ENCODE measurements at places on chromosomes 5 and 9. TPM values are rescaled to one million over a fixed set of nuclear protein-coding genes. Genes with fewer than 3 reads are reported as not detected.

- no peak for DNase-seq
- no peaks in the 10 kb centered on the region for H3K4me1 ChIP-seq
- H3K27ac ChIP-seq: no peak overlapping the region
Observed at GRCh38 chr5:120405286-120405864, 58.7 kb upstream of the PRR16 start.

DNA sequence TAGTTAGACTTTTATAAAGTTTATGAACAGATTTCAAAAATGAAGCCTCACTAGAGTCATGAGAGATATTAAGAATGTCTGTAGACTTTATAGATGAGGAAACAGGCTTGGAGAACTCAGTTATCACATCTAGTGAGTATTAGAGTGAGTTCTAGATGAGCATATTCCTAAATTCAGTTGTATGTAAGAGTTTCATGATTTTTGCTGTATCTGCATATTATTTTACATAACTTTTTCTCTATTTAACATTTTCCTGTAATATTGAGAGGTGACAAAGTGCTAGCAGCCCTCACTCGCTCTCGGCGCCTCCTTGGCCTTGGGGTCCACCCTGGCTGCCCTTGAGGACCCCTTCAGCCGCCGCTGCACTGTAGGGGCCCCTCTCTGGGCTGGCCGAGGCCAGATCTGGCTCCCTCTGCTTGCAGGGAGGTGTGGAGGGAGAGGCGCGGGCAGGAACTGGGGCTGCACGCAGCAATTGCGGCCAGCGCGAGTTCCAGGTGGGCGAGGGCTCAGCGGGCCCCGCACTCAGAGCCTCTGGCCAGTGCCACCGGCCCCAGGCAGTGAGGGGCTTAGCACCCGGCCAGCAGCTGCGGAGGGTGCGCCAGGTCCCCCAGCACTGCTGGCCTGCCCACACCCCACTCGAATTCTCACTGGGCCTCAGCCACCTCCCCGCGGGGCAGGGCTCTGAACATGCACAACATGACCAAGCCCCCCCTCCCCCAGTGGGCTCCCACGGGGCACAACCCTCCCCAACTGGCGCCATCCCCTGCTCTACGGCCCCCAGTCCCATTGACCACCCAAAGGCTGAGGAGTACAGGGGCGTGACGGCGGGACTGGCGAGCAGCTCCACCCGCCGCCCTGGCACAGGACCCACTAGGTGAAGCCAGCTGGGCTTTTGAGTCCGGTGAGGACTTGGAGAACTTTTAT is 182.1 kb downstream of the TLE1 start:
- H3K4me3 ChIP-seq: no peak overlapping the region
- H3K4me1 ChIP-seq: no peaks in the 10 kb centered on the region
- no peak overlapping the region for H3K27ac ChIP-seq
- no peak for DNase-seq

GRCh38 chr5:36150676-36151433 is 832 bp downstream of the LMBRD2 start:
- peak overlapping the region; percentile 62 for H3K27ac ChIP-seq
- H3K4me3 ChIP-seq: peak overlapping the region; percentile 81

GRCh38 chr5:135441350-135441831 is 5.8 kb downstream of the DCANP1 start:
- H3K36me3 ChIP-seq: no peaks in the 10 kb centered on the region
- H3K4me3 ChIP-seq: no peak overlapping the region
- H3K27me3 ChIP-seq: no peaks in the 10 kb centered on the region
- H3K27ac ChIP-seq: no peak overlapping the region
- peak; percentile 29 for DNase-seq

DNA sequence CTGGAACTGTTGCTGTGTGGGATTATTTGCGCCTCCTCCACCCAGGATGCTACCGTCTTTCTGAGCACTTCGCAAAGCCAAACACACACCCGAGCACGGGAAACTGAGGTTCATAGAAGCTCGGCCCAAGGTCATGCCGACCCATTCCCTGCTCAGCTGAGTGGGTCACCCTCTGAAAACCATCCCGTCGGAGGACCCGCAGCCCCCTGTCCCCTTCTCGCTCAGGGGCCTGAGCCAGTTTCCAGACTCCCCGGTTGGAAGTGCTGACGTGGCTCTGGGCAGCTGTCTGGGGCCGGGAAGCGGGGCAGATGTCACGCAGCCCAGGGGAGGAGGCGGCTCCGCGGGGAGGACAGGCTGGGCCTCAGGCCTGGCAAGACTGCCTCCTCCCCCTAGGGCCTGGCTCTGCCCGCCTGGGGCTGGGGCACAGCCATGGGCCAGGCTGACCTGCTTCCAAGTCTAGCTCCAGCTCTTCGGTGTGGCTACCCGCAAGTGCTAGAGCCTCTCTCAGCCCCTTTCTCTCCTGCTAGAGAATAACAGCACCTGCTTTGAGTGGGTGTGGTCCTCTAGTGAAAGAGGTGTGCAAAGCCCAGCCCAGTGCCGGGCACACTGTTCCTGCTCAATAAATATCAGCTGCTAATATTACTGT is 9.9 kb upstream of the CXXC5 start:
- H3K4me3 ChIP-seq: peak overlapping the region; percentile 26
- H3K36me3 ChIP-seq: no peaks in the 10 kb centered on the region
- H3K27ac ChIP-seq: peak overlapping the region; percentile 99
- peaks cover 75% of the 10 kb centered on the region for H3K4me1 ChIP-seq
- H3K27me3 ChIP-seq: no peaks in the 10 kb centered on the region

DNA sequence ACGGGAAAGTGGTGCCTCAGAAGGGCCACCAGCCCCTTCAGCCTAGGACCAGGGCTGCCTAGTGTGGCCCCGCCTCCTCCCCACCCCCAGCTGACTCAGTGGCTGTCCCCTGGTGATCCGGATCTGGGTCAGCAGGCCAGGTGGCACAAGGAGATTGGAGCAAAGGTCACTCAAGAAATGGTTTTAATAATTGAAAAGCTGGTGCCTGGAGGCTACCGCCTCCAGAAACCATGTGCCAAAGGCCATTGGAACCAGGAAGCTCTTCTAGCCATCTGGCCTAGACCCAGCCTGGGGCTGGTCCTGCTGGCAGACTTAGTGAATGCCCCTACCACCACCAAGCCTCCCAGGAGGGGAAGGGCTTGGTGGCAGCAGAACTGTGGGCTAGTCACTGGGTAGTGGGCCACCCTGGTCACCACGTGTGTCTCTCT is 1.5 kb downstream of the ST6GALNAC4 start:
- H3K4me3 ChIP-seq: no peak overlapping the region
- peak overlapping the region; percentile 26 for H3K27ac ChIP-seq
- no peaks in the 10 kb centered on the region for H3K27me3 ChIP-seq
- no peaks in the 10 kb centered on the region for H3K36me3 ChIP-seq

- H3K27me3 ChIP-seq: no peaks in the 10 kb centered on the region
- H3K36me3 ChIP-seq: no peaks in the 10 kb centered on the region
- H3K4me3 ChIP-seq: no peak overlapping the region
Observed at GRCh38 chr9:16627967-16628366, 242.5 kb downstream of the BNC2 start.

- H3K36me3 ChIP-seq: no peaks in the 10 kb centered on the region
- H3K27ac ChIP-seq: no peak overlapping the region
Observed at GRCh38 chr9:69571032-69571431, 101.1 kb downstream of the APBA1 start.

- no peaks in the 10 kb centered on the region for H3K4me1 ChIP-seq
- H3K36me3 ChIP-seq: no peaks in the 10 kb centered on the region
- no peak overlapping the region for H3K4me3 ChIP-seq
Observed at GRCh38 chr9:12702160-12702758, 9.1 kb downstream of the TYRP1 start.

GRCh38 chr5:14593326-14594021 is 11.9 kb downstream of the OTULINL start:
- DNase-seq: no peak
- peaks cover 2% of the 10 kb centered on the region for H3K27me3 ChIP-seq
- H3K4me1 ChIP-seq: no peaks in the 10 kb centered on the region
- H3K36me3 ChIP-seq: no peaks in the 10 kb centered on the region
- H3K27ac ChIP-seq: no peak overlapping the region

DNA sequence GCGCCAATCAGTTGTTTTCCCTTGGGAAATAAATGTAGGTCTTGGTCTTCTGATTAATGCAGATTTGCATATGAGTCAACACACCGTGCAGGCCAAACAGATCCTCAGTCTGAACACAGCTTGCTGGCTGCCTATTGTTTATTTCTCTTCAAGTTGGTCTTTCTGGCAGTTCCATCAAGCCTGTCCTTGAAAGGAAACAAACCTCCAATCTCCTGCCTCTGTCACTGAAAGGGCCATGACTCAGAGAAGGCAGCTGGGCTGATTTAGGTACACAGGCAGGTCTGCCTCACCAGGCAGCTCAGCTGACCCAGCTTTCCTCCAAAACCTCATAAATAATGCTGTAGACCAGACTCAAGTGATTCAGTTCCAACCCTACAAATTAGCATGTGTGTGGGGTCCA is 175.9 kb downstream of the MAN2A1 start:
- no peak for DNase-seq
- H3K27ac ChIP-seq: no peak overlapping the region
- H3K27me3 ChIP-seq: no peaks in the 10 kb centered on the region
- no peak overlapping the region for H3K4me3 ChIP-seq
- peaks cover 3% of the 10 kb centered on the region for H3K36me3 ChIP-seq
- no peaks in the 10 kb centered on the region for H3K4me1 ChIP-seq

DNA sequence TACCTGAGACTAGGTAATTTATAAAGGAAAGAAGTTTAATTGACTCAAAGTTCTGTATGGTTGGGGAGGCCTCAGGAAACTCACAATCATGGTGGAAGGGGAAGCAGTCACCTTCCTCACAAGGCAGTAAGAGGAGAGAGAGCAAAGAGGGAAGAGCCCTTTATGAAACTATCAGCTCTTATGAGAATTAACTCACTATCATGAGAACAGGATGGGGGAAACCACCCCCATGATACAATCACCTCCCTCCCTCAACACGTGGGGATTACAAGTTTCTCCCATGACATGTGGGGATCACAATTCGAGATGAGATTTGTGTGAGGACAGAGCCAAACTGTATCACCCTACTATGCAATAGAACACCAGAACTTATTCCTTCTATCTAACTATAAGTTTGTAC is 27.9 kb downstream of the CD274 start:
- H3K4me3 ChIP-seq: no peak overlapping the region
- no peak for DNase-seq
- no peaks in the 10 kb centered on the region for H3K27me3 ChIP-seq

GRCh38 chr5:33976307-33976706 is 8.2 kb downstream of the SLC45A2 start:
- no peak overlapping the region for H3K4me3 ChIP-seq
- no peaks in the 10 kb centered on the region for H3K4me1 ChIP-seq
- no peak overlapping the region for H3K27ac ChIP-seq
- H3K27me3 ChIP-seq: no peaks in the 10 kb centered on the region

GRCh38 chr9:6922680-6923079 is 164.9 kb downstream of the KDM4C start:
- H3K4me1 ChIP-seq: no peaks in the 10 kb centered on the region
- no peak overlapping the region for H3K27ac ChIP-seq
- DNase-seq: no peak
- H3K36me3 ChIP-seq: no peaks in the 10 kb centered on the region

DNA sequence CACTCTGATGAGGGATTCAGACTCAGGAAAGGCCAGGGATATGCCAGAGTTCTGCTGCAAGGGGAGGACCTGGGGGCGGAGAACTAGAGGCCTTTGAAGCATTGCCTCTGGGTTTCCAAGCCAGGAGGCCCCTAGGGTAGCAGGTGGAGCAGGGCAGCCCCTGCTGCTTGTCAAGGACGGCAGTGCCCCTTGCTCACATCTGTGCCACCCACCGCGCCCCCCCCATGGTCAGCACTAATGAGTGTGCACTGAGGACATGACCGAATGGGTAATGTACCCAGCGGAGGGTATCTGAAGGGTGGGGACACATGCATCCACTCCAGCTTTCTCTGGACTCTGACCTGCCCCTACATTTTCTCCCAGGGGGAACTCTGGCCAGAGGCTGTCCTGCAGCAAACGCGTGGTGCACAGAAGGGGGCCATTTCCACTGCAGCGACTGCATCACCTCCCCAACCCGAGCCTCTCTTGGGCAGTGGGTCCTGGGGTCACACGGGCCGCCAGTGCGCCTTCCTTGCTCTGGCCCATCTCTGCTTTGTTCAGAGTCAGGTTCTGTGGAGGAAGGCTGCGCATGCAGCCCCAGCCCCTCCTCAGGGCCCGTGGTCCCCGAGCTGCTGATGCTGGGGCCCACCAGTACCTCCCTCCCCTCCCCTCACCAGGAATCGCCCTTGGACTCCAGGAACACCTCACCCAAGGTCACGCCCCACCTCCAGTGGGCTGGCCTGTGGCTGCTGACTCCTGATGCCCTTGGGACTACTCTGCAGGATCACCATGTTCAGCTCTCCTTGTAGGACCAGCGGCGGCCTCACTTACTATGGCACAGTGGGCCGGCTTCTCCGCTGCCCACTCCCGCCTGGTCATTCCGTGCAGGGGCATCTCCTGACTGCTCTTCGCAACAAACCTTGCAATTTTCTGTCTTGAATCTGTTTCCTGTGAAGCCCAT is 31.2 kb downstream of the STC2 start:
- no peak for DNase-seq
- H3K4me1 ChIP-seq: peaks cover 7% of the 10 kb centered on the region
- H3K27ac ChIP-seq: no peak overlapping the region
- no peaks in the 10 kb centered on the region for H3K36me3 ChIP-seq
- no peak overlapping the region for H3K4me3 ChIP-seq

DNA sequence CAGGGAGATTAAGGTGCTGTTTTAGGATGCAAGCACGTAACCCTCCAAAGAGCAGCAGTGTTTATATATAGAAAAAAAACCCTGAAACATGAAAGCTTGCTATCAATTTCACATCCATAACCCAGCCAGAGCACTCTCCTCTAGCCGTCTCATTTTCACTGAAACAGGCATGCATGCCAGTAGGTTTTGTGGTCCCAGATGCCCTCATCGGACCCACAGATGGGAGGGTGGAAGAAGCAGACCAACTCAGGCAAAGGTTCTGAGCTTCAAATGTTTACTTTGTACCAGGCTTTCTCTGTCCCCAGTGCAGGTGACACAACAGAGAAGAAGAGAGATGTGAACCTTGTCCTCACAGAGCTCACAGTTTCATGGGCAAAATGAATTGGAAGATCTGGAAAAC is 127.4 kb upstream of the ATP10B start:
- DNase-seq: no peak
- no peaks in the 10 kb centered on the region for H3K27me3 ChIP-seq
- no peak overlapping the region for H3K4me3 ChIP-seq
- H3K4me1 ChIP-seq: no peaks in the 10 kb centered on the region

GRCh38 chr9:114231719-114232449 is 76.5 kb downstream of the COL27A1 start:
- no peak overlapping the region for H3K4me3 ChIP-seq
- no peaks in the 10 kb centered on the region for H3K4me1 ChIP-seq
- H3K36me3 ChIP-seq: peaks cover 4% of the 10 kb centered on the region
- no peaks in the 10 kb centered on the region for H3K27me3 ChIP-seq
- no peak overlapping the region for H3K27ac ChIP-seq

FABP6 gene
- total RNA-seq: not detected

FBLL1 gene
- total RNA-seq: 0.42 TPM

PDE6A gene
- total RNA-seq: not detected

DDX4 gene
- not detected for total RNA-seq

SUSD3 gene
- total RNA-seq: 4.1 TPM

SLCO6A1 gene
- not detected for total RNA-seq

SLC6A3 gene
- not detected for total RNA-seq

TIMD4 gene
- 3.0 TPM for total RNA-seq

ZBED3 gene
- total RNA-seq: 2.1 TPM

PCDHB10 gene
- 0.14 TPM for total RNA-seq

MYOT gene
- total RNA-seq: 1.3 TPM

C9orf50 gene
- total RNA-seq: not detected
